ENCODE measurements at places on chromosomes 7 and 10.

DNA sequence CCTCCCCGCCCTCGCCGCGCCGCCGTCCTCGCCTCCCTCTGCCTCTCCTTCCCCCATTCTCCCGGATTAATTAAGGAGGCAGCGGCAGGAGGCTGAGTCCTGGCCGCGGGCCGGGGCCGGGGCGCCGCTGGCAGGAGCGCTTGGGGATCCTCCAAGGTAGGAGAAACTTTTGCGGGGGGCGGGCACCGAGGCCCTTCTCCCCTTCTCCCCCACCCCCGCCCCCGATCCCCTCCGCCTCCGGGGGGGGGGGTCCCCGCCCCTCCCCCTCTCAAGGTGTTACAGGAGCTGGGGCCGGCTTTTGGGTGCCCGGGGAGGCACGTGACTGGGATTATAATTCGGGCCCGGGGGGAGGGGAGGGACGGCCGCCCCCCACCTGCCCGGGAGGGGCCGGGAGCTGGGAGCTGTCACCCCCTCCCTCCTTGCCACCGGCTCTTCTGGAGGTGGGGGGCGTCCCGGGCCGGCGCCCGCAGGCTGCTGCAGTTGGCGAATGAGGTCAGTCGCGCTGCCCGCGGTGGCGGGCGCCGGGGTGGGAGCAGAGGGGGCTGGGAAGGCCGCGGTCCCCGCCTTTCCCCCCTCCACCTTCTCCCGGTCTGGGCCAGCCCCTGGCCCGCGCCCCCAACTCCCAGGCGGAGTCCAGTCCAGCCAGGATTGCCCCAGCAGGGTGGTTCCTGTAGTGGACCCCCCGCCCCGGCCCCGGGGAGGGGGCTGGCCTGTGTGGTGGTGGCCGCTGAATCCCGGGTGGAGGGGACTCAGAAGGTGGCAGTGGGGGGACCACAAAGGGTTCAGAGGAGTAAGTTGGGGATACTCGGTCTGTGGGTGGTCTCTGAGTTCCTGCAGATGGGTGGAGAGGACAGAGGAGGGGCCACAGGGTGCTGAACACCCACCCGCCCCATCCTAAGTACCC is 567 bp downstream of the GTF2IRD1 start:
- no peak for DNase-seq

DNA sequence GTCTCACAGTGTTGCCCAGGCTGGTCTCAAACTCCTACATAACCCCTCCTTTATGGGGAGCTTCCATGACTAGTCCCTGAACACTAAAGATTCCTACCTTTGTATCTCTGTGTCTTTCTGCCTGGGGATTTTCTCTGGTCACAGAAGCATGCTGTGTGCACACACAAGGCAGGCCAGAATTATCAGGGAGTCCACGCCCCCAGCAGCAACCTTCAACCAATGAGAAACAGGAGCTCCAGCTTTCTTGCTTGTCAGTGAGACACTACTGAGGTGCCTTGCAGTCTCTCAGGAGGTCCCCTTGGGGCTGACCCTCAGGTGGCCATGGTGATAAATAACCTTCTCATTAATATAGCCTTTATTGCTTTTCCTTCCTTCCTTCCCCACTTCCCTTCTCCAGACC is 45.1 kb upstream of the AUTS2 start:
- no peak for DNase-seq

DNA sequence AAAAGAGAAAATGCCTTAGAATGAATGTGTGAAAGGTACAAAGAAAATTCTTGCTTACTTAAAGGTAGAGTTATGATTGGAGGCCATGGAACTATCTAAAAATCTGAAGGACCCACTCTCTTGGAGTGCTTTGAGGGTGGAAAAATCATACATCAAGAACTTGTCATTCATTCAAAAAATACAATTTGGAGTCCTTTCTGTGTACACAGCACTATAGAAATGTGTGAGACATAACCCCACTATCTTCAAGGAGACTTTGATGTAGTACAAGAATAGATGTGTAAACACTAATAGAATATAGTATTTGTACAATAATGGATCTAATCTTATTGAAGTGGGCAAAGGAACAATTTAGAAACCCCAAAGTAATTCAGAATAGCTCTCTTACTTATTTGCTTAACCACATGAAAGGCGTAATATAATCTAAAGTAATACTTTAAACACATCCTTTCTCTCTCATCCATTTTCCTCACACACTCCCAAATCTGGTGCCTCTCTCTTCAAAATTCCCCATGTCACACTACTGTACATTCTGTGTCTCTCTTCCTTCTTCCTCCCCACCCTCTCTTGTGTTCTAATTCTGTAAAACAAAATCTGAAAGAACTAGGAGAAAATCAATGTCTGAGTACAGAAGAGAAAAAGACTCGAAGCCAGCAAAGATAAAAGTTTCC is 166.7 kb downstream of the DNAJB9 start:
- DNase-seq, result no peak

DNA sequence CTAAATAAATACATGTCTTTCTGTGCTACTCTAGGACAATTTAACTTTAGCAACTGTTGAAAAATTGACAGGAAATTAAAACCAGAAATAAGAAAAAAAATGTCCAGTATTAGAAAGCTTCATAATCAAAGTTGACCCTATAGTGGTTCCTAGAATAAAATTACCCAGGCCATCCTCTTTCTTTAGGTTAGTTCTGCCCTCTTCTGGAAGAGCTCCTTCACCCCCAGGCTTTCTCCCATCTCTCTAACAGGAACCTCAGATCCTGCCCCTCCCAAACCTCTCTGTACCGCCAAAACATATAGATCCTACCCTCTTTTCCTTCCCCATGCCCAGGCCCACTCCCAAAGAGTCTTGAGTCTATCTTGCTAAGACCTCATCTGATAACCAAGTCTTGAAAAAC is 159.4 kb upstream of the CDK1 start:
- no peak for DNase-seq

All from Peyer's patch (tissue), 4 donors.